ENCODE measurements at places on chromosomes 4 and X. TPM values are rescaled to one million over a fixed set of nuclear protein-coding genes. Genes with fewer than 3 reads are reported as not detected.

SPANXA2 gene
- not detected for total RNA-seq

RPA4 gene
- 0.14 TPM for total RNA-seq

NR3C2 gene
- total RNA-seq: 0.02 TPM

OTC gene
- not detected for total RNA-seq

DMP1 gene
- not detected for total RNA-seq

SMIM31 gene
- total RNA-seq: not detected

IL21 gene
- total RNA-seq: not detected

FRAS1 gene
- total RNA-seq: 3.2 TPM

PRR27 gene
- not detected for total RNA-seq

STEEP1 gene
- 35.7 TPM for total RNA-seq

SH3TC1 gene
- 23.3 TPM for total RNA-seq

BEND2 gene
- total RNA-seq: not detected

CXCL9 gene
- not detected for total RNA-seq

SAGE1 gene
- 0.05 TPM for total RNA-seq

ANXA3 gene
- total RNA-seq: 84.9 TPM

MAGEE1 gene
- 3.4 TPM for total RNA-seq

GAGE13 gene
- total RNA-seq: not detected

SPANXN3 gene
- not detected for total RNA-seq

RBM46 gene
- not detected for total RNA-seq

FGF16 gene
- total RNA-seq: not detected

All from A549 treated with dexamethasone at 1 μM for 4 hours (cell line).